SW 1271 (cell line): ENCODE measurements at places on chromosomes 2 and 18.
A peak's percentile ranks its signal among the peaks of the same experiment; 100 is the strongest.

GRCh38 chr2:196783431-196784094 is 15.9 kb downstream of the GTF3C3 start:
- DNase-seq: no peak

DNA sequence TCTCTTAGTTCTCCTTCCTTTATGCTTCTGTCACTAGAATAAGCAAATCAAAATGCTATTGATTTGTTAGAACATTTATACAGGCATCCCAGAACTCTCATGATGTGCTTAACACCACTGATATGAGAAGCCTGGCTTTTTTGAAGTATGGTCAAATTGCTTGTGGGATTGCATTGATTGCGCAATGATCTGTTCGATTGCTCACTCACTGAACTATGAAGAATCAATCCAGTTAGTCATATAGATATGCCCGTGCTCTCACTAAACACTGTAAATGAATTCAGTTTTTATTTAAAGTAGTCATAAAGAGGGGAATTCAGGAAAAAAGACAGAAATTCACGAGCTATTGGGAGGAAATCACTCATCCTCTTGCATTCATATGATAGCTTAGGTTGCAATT is 1237.8 kb downstream of the SUCLG1 start:
- no peak for DNase-seq

DNA sequence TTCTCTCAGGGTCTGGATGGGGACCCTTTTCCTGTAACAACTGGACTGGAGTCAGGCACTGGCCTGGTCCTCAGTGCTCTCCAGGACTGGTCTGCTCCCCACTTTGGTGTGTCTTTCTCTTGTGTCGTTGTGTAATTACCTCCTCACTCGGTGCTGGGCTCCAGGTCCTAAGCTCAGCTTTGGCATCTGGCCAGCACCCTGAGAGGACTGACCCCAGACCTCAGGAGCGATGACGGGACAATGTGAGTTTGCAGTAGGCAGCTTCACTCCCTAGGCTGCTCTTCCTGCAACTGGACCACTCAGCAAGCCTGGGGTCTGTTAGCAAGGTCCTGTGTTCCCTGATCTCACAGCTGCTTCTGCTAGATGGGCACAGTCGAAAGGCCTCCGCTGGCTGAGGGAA is 93.8 kb downstream of the COLEC12 start:
- no peak for DNase-seq

- no peak for DNase-seq
These were observed 178.4 kb downstream of the BCL2 start for GRCh38 chr18:63140997-63141777.

GRCh38 chr2:16201848-16202247 is 261.5 kb downstream of the MYCN start:
- no peak for DNase-seq

- no peak for DNase-seq
These were observed 166.6 kb downstream of the TNS1 start for GRCh38 chr2:217835931-217836891.

GRCh38 chr2:9565436-9566153 is 10.0 kb upstream of the ADAM17 start:
- peak; percentile 52 for DNase-seq

GRCh38 chr2:236016496-236016895 is 151.7 kb downstream of the GBX2 start:
- no peak for DNase-seq

- no peak for DNase-seq
These were observed 36.0 kb downstream of the SKA1 start for GRCh38 chr18:50410894-50411293.

DNA sequence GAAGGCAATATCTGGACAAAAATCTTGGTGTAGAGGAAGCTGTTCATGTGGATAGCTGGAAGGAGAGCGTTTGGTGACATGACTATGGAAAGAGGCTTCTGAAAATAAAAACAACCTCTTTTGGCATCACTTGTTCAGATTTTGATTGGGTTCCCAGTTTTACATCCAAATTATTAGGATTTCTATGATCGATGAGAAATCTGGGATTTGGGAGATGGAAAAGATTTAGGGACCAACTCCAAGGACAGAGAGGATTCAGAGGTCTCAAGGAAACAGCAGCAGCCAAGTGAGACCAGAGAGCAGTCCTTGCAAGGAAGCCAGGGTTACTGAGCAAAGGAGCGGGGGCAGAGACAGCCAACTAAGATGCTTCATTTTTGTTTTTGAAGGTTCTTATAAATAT is 441.7 kb downstream of the TRIB2 start:
- no peak for DNase-seq

GRCh38 chr2:25229279-25230197 is 61.2 kb upstream of the POMC start:
- DNase-seq: no peak

DNA sequence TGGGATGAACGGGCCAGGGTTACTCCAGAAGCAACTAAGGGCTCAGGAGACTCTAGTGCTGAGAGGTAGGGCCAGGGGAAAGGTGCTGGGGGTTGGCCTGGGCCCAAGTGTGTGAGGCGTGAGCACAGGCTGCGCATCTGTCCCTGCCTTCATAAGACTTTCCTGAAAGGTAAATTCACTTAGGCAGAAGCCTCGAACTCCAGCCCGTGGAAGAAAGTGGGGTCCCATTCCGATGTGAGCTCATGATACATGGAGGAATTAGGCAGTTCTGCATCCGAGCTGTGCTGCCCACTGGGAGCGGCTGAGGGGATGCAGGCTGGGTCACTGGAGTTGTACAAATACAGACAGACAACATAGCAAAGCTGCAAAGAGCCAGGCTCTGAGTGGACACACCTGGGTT is 16.2 kb downstream of the PARD6G start:
- DNase-seq: no peak
